Hematopoietic multipotent progenitor cell treated with erythropoietin and hydrocortisone succinate and interleukin-3 and kit ligand, for 15 days (in vitro differentiated cells): ENCODE measurements at places on chromosomes 11 and 22.

GRCh38 chr22:20203142-20203551 lies 52.3 kb upstream of the CCDC188 start:
- DNase-seq: no peak

DNA sequence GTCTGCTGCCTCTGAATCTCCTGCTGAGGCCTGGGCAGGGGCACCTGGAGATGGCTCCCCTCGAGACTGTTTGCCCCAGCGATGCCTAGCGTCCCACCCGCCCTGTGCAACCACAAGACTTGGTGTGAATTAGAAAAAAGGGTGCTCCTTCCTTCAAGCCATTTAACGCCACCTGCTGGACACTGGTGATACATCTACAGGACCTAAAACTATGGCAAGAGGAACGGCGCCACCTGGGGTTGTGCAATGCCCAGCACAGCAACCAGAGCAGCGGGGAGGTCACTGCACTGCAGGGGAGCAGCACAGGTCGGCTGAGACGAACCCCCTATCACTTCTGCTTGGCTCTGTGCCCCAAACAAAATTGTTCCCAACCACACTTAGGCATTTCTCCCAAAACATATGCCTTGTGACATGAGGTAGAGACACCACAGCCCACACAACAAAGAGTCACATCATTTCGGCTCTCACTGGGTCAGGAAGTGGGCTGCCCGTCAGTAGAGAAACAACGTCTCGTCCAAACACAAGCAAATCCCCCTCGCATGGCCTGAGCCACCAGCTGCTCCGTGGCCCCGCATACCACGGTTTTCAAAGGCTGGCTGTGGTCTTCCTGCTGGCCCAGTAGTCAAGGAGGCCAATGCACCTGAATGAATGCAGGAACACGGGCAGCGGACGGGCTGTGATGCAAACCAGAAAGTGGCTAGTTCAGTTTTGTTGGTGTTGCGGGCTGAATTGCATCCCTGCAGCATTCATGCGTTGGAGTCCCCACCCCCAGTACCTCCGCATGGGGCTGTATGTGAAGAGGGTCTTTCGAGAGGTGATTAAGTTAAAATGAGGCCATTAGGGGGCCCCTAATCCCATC lies 171.9 kb downstream of the SHANK2 start:
- peak; percentile 36 for DNase-seq

- no peak for DNase-seq
Observed at GRCh38 chr11:44143987-44144909, 48.8 kb downstream of the EXT2 start.

DNA sequence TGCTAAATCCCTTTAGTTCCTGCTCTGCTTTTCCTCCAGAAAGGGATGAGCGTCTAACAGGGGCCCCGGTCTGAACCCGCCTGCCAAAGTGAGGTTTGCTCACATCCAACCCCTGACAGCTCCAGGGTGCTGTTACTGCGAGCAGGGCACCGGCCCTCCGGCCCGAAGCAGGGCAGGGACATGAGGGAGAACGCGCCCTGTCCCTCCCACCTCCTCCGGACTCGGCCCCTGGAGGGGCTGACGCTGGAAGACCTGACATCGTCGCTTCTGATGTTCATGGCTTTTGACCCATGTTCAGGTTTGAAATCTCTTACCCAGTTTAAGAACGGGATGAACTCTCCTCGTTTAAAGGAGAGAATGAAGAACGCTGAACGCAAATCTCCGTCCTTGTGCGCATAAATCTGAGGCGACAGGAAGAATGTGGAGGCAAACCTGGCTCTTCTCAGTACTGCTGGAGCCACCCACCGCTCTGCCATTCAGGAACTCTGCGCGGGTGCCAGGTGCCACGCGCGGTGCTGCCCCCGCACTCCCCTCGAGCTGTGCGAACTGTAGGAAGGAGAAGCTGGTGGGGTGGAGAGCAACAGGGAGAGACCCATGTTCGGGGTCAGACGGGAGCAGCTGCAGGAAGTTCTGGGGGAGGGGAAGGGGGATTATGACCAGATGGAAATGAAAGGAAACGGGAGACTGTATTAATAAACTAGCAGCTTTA lies 826 bp upstream of the EEF1G start:
- DNase-seq: no peak

- DNase-seq: no peak
Observed at GRCh38 chr11:1782831-1783724, 19.4 kb upstream of the CTSD start.

DNA sequence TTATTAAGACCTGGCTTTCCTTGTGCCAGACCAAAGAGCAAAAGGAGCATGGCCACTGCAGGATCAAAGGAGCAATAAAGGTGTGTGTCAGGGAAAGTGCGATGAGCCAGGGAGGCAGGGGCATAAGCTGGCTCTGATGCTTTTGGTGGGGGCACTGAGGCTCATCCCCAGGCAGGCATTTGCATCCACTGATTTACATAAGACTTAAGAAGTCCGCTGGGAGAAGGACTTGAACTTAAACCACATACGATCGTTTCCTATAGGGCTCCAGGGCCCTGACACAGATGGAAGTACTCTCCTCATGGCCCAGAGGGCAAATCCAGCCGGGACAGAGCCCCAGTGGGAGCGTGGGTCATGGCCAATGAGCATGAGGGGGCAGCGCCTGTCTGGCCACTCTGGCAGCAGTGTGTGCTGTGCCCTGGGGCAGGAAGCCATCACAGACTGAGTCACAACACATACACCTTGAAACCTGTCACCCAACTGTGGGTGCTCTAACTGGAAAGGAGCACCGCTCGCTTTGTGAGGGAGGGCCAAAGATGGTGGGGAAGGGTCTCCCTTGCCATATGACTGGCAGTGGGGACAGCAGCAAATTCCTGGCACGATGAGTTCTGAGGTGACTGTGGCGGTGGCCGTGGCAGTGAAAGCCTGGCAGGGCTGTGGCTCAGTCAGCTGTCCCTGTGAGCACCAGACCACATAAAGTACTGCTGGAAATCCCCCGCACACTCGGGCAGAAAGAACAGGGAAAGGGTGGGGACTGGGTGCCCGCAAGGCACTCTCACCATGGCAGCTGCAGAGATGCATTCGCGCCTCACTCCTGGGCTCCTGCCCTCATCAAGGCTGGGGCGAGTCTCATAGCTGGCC lies 79.4 kb upstream of the LMO1 start:
- DNase-seq: no peak

DNA sequence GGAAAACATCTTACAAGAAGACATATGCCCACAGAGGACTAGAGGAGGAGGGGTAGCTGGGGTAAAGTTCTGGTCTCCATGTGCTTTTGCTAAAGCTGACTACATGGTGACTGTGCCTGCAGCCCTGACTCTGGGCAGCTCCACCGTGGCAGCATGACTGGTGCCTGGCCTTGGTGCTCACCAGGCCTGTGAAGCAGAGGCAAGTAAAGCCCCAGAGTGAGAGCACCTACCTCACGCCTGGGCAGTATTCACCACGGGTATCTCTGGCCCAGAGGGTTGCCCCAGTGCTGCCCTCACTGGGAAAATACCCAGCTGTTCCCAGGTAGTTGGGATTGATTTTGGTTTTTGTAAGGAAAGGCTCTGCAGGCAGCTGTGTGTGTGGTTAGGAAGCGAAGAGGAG lies 78.3 kb downstream of the CTTN start:
- DNase-seq: no peak

DNA sequence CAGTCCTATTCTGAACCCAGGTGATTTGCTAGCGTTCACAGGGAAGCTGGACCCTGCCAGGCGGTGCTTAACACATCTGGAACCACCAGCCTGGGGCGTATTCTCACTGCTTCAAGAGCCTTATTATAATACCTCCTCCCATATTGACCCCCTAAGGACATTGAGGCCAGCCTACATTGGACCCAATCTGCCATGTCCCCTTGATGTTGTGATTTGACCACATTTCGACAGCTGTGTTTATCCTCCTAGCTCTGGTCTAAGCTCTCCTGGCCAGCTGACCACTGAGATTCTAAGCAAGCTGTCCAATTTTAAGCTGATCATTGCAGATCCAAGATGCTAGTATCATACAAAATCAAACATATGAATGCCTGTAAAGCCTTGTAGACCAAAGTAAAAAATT lies 148.1 kb upstream of the BLID start:
- no peak for DNase-seq

DNA sequence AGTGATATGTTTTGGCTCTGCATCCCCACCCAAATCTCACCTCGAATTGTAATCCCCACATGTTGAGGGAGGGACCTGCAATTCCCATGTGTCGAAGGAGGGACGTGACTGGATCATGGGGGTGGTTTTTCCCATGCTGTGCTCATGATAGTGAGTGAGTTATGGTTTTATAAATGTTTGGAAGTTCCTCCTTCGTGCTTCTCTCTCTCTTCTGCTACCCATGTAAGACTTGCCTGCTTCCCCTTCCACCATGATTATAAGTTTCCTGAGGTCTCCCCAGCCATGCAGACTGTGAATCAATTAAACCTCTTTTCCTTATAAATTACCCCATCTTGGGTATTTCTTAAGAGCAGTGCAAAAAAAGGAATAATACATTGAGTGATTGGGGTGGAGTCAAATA lies 7.3 kb upstream of the CEP295 start:
- no peak for DNase-seq

GRCh38 chr11:102926517-102926916 lies 29.0 kb downstream of the MMP13 start:
- no peak for DNase-seq

DNA sequence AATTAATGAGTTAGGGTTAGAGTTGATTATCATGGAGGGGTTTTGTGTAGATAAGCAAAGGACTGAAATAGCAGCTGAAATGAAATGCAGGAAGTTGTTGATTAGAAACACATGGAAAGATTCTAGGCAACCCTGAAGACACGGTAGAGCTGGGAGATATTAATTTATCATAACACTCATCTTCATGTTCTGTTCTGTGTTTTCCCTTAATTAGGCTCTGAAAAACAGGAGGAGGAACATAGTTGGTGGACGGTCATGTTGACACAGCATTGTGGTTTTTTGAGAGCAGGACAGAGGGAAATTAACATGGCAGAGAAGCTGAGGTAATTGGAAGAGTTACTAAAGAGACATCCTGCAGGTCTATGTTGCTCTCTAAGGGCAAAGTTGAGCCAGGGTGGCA lies 138.8 kb upstream of the UBASH3B start:
- no peak for DNase-seq

DNA sequence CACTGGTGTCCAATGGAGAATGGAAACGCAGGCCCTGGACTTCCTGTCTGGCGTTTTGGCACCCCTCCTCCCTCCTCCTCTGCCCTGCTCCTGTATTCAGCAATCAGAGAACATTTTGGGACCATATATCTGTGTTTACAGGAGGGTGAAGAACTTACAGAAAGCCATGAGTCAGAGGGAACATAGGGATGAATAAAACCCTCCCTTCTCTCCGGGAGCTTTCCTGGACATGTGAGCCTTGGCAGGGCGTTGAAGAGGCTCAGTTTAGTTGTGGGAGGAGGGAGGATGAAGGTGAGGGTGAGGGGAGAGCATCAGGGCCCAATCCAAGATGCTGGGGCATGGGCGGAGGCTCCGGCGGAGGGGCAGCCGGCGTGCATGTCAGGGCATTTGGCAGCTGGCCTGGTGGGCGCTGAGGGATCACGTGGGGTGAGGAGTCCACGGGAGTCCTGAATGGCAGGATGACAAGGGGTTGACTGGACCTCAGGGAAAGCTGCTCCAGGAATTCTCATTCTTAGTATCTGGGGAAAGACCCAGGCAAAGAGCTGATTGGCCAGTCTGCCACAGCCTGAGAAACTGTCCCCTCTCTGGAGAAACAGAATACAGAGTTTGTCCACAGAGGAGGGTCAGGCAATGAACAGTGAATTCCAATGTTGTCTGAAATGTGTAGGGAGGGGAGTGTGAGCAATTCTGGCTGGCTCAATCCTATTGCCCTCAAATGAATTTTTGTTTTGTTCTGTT lies 28.9 kb downstream of the MICAL2 start:
- DNase-seq: no peak

- DNase-seq: no peak
Observed at GRCh38 chr11:68375766-68376165, 63.4 kb downstream of the LRP5 start.

DNA sequence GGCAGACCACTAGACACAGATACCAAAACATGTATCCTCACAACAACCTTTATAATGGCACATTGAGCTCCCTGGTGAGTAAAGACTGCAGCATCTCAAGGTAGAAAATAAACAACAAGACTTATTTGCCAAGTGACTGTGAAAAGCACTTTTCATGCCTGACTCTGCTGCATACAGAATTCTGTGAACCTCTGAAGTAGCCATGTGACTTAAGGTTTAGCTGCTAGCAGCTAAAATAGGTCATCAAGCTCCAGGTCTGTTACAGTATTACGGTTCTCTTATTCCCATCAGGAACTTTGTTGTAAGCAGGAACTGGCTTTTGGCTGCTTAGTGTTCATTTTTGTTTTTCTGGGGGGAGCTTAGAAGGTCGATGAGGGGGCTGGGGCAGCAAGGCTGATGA lies 139.4 kb downstream of the PAX6 start:
- DNase-seq: no peak

GRCh38 chr11:66464916-66465315 lies 1.8 kb upstream of the PELI3 start:
- no peak for DNase-seq

DNA sequence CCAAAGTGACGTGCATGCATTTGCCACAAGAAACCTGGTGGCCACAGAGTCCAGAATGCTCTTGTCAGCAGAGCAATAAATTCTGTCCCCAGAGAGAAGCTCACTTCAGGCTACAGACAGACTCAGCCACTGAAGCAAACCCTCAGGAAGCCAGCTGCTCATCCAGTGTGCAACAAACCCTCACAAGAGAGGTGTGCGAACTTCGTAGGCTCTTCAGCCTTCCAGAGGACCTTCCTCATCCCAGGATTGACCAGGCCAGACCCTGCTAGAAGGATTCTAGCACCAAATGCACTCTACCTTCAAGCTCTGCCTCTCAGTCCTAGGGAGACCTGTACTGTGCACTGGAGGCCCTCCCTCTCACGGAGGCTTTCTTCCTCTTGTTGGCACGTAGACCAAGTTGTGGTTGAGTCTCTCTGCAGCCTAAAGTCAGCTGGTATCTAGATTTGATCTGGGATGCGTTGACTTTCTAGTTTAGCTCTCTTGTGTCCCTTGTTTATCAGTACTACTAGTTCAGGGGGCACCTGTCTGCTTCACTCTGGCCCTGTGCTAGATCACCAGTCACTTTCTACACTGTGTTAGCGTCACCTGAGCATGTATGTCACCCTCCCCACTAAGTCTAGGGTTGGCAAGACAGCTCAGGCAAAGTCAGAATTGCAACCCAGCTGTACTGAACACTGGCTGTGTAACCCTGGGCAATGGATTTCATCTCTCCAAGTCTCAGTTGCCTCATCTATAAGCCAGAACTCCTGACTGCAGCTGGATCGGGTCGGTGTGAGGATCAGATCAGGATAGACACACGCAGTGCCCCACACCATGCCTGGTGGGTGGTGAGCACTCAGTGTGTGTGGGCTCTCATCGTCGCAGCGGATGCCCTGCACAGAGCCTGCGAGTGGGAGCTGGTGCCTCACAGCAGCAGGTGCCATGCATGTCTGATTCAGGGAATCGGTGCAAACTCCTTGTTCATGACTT lies 22.1 kb upstream of the TMPRSS13 start:
- no peak for DNase-seq
